T47D (cell line): ENCODE measurements at places on chromosomes 12 and 14.

DNA sequence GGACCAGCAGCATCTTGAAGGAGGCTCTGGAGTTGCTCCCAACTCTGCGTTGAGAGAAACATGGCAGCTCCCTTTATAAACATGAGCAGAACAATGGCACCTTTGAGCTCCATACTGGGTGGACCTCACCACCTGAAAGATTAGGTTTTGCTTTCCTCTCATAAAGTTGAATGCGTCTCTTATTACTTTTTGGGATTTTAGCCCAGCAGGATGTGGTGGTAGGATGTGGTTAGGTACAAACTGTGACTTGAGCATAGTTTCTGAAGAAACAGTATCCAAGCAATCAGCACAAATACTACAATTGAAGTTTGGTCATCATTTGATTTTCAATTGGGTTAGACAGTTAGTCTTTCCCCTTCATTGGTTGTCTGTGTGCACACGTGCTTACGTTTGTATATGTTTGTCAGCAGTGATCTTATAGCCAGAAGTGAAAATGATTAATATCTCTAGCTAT lies at the start of gene PRR4:
TSS of gene PRR4 (minus strand) at position 51 of the 454 bp plus-strand sequence. CDS start at position 13, 38 bp downstream.
- no peak for DNase-seq

GRCh38 chr12:127893895-127894609 lies 372.9 kb upstream of the TMEM132C start:
- DNase-seq: no peak

- DNase-seq: no peak
Observed at GRCh38 chr14:83706231-83706954, 1823.6 kb upstream of the FLRT2 start.

DNA sequence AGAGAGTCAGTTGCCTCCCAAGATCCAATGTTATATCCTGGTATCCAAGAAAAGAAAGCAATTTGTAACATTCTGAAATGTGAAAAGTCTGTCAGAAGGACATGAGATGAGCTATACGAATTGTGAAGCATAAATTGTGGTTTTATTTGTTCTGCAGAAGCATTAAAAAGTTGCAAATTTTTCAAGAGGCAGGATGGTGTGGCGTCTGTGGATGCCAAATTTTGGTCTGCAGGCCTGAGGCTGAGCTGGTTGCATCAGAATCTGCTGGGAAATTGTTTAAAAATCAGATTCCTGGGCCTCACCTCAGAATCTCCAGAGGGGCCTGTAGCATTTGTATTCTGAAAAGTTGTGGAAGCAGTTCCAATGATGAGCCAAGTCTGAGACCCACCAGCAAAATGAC lies 284.7 kb downstream of the NUAK1 start:
- DNase-seq: no peak

DNA sequence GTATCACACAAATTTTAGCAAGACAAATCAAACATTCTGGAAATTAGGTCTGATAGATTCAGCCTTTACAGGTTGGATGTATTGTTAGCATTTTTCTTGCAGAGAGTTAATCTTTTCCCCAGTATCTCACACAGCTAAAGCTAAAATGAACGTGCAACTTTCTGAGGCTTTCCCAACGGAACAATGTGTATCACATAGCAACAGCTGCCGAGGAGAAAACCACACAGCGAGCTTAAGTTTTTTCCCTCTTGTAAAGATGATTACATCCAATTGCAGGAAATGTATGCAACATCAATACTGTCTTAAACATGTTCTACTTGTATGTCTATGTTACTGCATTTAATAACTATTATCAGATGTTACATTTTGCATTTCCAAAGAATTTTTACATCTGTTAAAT lies 182.2 kb downstream of the CCDC59 start:
- DNase-seq: no peak

GRCh38 chr14:74663884-74664283 lies 49.0 kb downstream of the AREL1 start:
- DNase-seq: no peak

GRCh38 chr12:90515199-90516175 lies 439.5 kb downstream of the CCER1 start:
- no peak for DNase-seq

DNA sequence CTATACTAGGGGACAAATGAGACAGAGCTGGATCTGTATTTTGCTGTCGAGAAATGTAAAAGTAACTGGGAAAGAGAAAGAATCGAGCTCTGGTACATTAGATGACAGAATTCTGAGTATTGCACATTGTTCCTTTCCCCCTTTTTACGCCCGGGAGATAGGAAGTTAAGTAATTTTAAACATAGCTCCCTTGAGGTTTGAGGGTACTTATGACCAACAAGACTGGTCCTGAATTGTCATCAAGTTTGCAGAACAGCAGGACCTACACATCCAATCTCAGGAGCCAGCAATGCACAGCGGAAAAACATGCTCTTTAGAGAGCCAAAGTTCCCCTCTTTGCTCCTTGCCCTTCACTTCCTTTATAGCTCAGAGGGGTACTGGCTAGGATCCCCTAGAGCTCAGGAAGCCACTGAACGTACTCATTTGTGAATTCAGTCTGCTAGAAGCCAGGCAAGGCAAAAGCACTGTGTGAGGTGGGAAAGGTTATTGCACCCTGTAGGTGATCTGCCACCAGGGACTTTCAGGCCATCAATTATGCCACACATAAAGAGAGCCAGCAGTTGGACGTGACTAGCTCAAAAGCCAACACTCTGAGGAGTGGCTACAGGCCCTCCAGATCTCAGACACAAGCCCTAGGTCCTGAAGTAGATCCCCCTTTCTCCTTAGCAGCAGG lies 333.8 kb downstream of the KCNH5 start:
- DNase-seq: no peak

- DNase-seq: peak; percentile 89
Observed at GRCh38 chr12:54368709-54369596, 4.7 kb upstream of the GPR84 start.

GRCh38 chr12:40375076-40375475 lies 150.3 kb downstream of the LRRK2 start:
- DNase-seq: peak; percentile 41

- no peak for DNase-seq
Observed at GRCh38 chr12:70756791-70757190, 119.6 kb upstream of the PTPRB start.

- no peak for DNase-seq
Observed at GRCh38 chr12:110012137-110012536, 12.9 kb downstream of the ANKRD13A start.
